Stimulated activated naive CD4-positive, alpha-beta T cell treated with Interleukin-2 at 50 U/mL for 16 hours (primary cell): ENCODE measurements at places on chromosomes 4 and X.

GRCh38 chrX:44674906-44675305 is 132.2 kb upstream of the FUNDC1 start:
- DNase-seq, result no peak

- DNase-seq, result no peak
These were observed 48.9 kb downstream of the CXCL1 start for GRCh38 chr4:73918058-73918457.

DNA sequence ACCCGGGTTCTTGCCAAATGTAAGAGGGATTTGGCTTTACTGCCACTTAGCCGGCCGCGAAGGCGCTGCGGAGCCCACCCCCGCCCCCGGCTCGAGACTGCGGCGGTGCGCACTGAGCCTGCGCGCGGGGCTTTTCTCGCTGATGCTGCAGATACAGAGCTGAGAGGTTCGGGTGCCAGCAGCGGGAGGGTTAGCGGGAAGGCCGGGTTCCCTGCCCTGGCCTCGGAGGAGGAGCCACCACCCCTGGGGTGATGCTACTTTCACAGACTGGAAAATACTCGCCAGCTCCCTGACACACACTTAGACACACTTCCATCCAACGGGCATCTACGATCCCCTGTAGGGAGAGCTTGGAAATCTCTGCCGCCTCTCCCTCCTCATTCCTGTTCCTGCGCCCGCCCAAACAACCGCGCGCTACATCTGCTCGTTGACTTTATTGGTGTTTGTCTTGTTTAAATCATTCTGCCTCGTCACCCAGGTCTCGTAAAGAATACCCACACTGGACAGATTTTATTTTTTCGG is 2.1 kb upstream of the PCDH7 start:
- DNase-seq, result no peak

- peak; percentile 6 for DNase-seq
These were observed 35.8 kb upstream of the TNIP3 start for GRCh38 chr4:121199742-121200561.

DNA sequence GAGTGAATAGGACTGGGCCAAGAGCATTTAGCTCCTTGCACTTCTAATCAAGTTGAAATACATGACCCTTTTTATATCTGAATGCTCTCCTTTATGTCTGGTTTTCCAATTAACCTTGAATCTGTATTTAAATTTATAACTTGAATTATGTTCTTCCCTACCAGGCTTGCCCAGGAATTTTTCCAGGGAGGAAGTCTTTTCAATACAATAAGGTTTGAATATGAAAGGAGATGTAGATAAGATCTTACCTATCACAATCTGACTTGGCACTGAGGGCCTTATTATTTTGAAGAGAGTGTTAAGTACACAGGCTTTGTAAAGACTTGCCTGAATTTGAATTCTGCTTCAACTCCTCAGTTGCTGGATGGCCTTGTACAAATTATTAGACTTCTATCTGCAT is 555.7 kb downstream of the PCDH7 start:
- DNase-seq, result no peak

GRCh38 chr4:38612646-38613414 is 51.2 kb upstream of the KLF3 start:
- no peak for DNase-seq

GRCh38 chr4:38255572-38255971 is 295.4 kb downstream of the PTTG2 start:
- no peak for DNase-seq

- no peak for DNase-seq
These were observed 21.9 kb downstream of the APOO start for GRCh38 chrX:23885803-23886202.

- DNase-seq, result no peak
These were observed 194.4 kb downstream of the CBR4 start for GRCh38 chr4:168815379-168816345.

DNA sequence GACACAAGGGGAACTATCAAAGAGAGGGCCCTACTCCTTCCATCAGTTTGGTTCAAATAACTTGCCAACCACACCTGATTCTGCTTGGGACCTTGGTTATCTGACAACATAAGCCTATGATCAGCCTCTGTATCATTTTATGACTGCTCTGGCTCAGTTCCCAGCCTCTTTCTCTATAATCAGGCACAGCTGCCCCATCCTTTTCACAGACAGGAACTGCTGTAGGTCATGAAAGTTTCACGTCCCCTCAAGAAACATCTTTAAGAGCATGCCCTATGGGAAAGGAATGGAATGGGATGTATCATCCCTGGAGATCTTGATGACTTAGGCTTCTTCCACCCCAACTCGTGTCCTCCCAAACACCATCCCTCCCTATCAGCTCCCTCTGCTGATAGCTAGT is 243.4 kb downstream of the AR start:
- no peak for DNase-seq

- no peak for DNase-seq
These were observed 1240.2 kb downstream of the FAM133A start for GRCh38 chrX:94914235-94914634.

GRCh38 chr4:168751263-168752225 is 254.7 kb downstream of the PALLD start:
- no peak for DNase-seq

- DNase-seq, result no peak
These were observed 22.2 kb upstream of the SPARCL1 start for GRCh38 chr4:87551361-87551760.
